ENCODE measurements at places on chromosomes 12 and 14. TPM values are rescaled to one million over a fixed set of nuclear protein-coding genes. Genes with fewer than 3 reads are reported as not detected.

- H3K27ac ChIP-seq = no peak overlapping the region
- no peak overlapping the region for H3K4me3 ChIP-seq
- peaks cover 10% of the 10 kb centered on the region for H3K4me1 ChIP-seq
- H3K27me3 ChIP-seq = peaks cover 33% of the 10 kb centered on the region
- no peak for DNase-seq
Observed at GRCh38 chr14:100653409-100653808, 66.2 kb upstream of the BEGAIN start.

DNA sequence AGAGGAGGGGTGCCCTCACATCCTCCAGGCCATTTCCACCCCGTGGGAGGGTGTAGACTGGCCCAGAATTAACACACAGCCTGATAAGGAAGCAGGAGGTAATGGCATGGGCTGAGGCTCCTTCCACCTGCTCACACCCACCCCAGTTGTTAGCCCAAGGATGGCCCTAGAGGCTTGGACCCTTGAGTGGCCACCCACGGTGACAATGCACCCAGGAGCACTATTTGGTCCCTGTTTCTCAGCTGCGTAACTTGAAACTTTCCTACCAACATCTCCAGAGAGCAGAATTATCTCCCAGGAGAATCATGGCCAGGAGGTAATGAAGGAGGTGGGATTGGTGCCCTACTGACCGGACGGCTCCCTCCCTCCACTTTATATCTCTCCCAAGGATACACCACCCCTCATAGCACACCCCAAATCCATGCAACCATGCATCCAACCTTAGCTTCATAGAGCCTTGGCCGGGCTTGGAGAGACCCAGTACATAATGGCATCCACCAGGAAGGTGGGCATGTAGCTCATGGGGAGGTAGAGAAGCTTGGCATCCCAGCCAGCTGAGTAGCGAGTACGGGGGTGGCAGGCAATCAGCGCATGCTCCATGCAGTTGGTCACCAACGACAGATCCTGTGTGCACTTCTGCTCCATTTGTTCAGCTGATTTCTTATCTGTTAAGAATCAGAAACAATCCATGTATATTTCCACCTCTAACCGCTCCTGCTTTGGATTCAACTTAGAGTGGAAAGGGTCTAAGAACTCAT is 5.6 kb downstream of the RDH16 start:
- DNase-seq = no peak

GRCh38 chr12:25717552-25717951 is 164.5 kb upstream of the LMNTD1 start:
- no peaks in the 10 kb centered on the region for H3K36me3 ChIP-seq
- H3K27ac ChIP-seq = no peak overlapping the region
- H3K27me3 ChIP-seq = no peaks in the 10 kb centered on the region
- H3K4me3 ChIP-seq = no peak overlapping the region

LRTM2 gene
- not detected for total RNA-seq

- peaks cover 21% of the 10 kb centered on the region for H3K4me1 ChIP-seq
- H3K4me3 ChIP-seq = no peak overlapping the region
- no peak overlapping the region for H3K27ac ChIP-seq
Observed at GRCh38 chr12:14618983-14619382, 51.3 kb upstream of the PLBD1 start.

DNA sequence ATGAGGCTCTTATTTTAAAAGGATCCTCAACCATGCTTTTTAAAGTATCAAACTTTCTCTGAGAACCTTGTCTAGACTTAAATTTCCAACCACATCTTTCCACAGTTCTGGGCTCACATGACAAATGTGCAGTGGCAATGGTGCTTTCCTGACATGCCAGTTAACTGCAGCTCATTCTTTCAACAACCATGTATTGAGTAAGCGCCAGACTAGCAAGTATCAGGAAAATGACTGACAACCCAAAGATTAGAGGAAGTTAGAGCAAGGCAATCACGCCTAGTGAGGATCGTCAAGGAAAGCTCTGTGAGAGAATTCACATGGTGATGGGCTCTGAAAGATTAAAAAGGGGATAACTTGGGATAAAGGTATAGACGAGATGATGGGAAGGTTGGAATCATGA is 35.8 kb downstream of the FLVCR2 start:
- H3K27ac ChIP-seq = no peak overlapping the region
- H3K4me3 ChIP-seq = no peak overlapping the region

PTPRO gene
- not detected for total RNA-seq

ARMH4 gene
- 5.5 TPM for total RNA-seq

DNA sequence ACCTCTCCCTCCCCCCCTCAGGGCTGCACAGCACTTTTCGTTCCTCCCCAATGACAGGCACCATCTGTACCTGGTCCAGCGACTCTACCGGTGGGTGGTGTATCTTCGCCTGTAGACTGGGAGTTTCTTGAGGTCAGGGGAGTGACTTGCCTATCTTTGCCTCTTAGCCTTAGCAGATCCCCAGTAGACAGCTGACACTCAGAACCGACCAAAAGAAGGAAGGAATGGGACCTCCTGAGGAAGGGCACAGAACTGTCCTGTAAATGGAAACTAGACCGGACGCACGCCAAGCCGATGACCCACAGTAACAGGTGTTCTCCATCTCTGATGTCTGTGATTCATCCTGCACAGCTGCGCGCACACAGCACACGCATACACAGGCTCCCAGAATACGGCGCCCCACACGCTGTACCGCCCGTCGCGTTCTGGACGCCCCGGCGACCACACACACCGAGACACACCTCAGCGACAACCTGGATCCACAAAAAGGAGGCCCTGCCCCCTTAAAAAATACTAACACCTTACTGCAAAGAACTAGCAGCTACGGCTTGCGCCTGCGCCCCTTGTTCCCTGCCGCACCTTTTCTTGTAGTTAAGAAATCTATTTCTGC is 673 bp upstream of the TTC9 start:
- H3K27me3 ChIP-seq = no peaks in the 10 kb centered on the region
- H3K27ac ChIP-seq = peak overlapping the region; percentile 56
- DNase-seq = peak; percentile 72

GRCh38 chr14:53529519-53529918 is 376.4 kb upstream of the DDHD1 start:
- H3K27ac ChIP-seq = no peak overlapping the region
- H3K4me3 ChIP-seq = no peak overlapping the region
- DNase-seq = no peak
- no peaks in the 10 kb centered on the region for H3K27me3 ChIP-seq

KRT71 gene
- not detected for total RNA-seq

GRCh38 chr12:52364901-52365489 is 2.3 kb downstream of the KRT85 start:
- DNase-seq = no peak
- no peaks in the 10 kb centered on the region for H3K27me3 ChIP-seq
- no peak overlapping the region for H3K4me3 ChIP-seq
- no peaks in the 10 kb centered on the region for H3K36me3 ChIP-seq
- H3K4me1 ChIP-seq = no peaks in the 10 kb centered on the region
- no peak overlapping the region for H3K27ac ChIP-seq

- no peak overlapping the region for H3K4me3 ChIP-seq
- no peaks in the 10 kb centered on the region for H3K4me1 ChIP-seq
- DNase-seq = peak; percentile 23
- H3K36me3 ChIP-seq = no peaks in the 10 kb centered on the region
- no peaks in the 10 kb centered on the region for H3K27me3 ChIP-seq
- no peak overlapping the region for H3K27ac ChIP-seq
Observed at GRCh38 chr12:93902736-93903562, 225.8 kb downstream of the CRADD start.

GRCh38 chr12:89882050-89882449 is 173.4 kb upstream of the ATP2B1 start:
- H3K4me1 ChIP-seq = no peaks in the 10 kb centered on the region
- H3K4me3 ChIP-seq = no peak overlapping the region
- no peak overlapping the region for H3K27ac ChIP-seq
- peak; percentile 34 for DNase-seq

DNA sequence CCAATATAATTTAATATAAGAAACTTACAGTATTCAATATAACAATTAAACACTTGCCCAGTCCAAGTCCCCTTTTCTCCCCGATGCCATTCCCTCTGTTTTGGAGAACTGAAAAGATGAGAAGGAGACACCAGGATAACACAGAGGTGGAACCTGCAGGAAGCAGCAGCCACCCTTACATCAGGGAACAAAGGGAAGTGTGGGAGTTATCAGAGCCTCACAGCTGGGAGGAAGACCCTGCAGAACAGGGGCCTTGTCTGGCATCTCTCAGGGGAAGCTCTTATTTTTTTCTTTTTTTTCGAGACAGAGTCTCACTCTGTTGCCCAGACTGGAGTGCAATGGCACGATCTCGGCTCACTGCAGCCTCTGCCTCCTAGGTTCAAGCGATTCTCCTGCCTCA is 52.6 kb downstream of the CALM1 start:
- H3K27ac ChIP-seq = no peak overlapping the region
- no peaks in the 10 kb centered on the region for H3K27me3 ChIP-seq

- H3K4me1 ChIP-seq = peaks cover 83% of the 10 kb centered on the region
- no peaks in the 10 kb centered on the region for H3K36me3 ChIP-seq
- DNase-seq = peak; percentile 15
- no peaks in the 10 kb centered on the region for H3K27me3 ChIP-seq
- H3K4me3 ChIP-seq = peak overlapping the region; percentile 85
- peak overlapping the region; percentile 90 for H3K27ac ChIP-seq
Observed at GRCh38 chr12:123233505-123234308, 471 bp downstream of the MTRFR start.

GRCh38 chr12:119593578-119594398 is at the start of gene TMEM233:
TMEM233 (plus strand) TSS chr12:119593774; CDS start chr12:119593849, 75 bp downstream.
- peak within 1 kb of the TSS; percentile 22 for H3K27ac ChIP-seq
- peaks cover 23% of the 10 kb centered on the region for H3K4me1 ChIP-seq
- H3K36me3 ChIP-seq = no peaks in the 10 kb centered on the region
- peak; percentile 33 for DNase-seq
- peaks cover 36% of the 10 kb centered on the region for H3K27me3 ChIP-seq

NR1H4 gene
- not detected for total RNA-seq

DNA sequence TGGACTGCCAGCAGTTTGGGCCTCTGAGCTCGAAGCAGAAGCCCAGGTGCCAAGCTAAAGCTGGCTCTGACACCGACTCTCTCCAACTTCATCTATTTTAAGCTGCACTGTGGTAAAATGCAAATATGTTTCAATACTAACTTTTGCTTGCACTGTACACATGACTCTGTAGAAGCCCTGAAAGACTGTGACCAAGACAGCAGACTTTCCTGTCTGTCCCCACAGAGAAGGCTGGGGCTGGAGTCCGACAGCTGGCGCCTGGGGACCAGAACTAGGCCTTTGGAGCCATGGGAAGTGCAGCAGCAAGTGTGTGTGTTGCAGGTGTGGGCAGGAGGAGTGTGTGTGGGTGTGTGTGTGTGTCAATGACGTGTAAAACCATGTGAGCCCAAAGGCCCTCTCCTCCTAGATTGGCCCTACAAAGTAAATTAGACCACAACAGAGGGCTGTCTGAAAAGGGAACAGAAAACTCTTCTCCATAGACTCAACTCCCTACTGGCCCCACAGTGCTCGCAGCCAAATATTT is 16.4 kb upstream of the RAB35 start:
- peaks cover 100% of the 10 kb centered on the region for H3K36me3 ChIP-seq
- peak overlapping the region; percentile 57 for H3K27ac ChIP-seq
- peak; percentile 43 for DNase-seq
- H3K4me3 ChIP-seq = no peak overlapping the region

DNA sequence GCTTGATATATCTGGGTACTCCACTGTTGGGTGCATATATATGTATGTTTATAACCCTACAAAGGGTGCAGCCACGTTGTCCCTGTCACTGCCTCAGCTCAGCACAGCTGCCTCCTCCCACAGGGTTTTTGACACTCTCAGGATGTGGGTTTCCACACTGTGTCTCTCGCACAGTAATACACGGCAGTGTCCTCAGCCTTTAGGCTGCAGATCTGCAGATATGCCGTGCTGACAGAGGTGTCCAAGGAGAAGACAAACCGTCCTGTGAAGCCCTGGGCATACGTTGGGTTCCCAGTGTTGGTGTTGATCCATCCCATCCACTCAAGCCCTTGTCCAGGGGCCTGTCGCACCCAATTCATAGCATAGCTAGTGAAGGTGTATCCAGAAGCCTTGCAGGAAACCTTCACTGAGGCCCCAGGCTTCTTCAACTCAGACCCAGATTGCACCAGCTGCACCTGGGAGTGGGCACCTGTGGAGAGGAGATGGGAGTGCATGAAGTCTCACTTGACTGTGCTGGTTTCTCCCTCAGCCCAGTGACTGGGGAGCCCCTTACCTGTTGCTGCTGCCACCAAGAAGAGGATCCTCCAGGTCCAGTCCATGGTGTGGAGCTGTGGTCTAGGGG is 498.7 kb downstream of the TMEM121 start:
- H3K27me3 ChIP-seq = no peaks in the 10 kb centered on the region
- H3K4me1 ChIP-seq = no peaks in the 10 kb centered on the region
- H3K27ac ChIP-seq = no peak overlapping the region
- no peak overlapping the region for H3K4me3 ChIP-seq
- DNase-seq = no peak
- H3K36me3 ChIP-seq = no peaks in the 10 kb centered on the region

DNA sequence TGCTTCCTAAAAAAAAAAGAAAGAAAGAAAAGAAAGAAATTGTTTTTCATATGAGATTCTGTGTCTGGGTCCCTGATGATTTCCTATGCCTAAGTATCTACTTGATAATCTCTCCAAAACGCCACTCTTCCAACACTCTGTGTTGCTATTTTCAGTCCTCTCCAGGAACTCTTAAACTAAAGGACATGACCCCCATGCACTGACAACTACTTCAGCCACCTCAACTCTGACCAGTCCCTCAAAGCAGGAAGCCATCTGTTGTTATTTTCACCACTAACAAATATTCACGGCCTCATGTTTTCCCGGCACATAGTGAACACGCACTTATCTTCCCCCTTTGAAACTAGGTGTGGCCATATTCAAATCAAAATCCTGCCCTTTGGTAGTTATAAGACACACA is 259.3 kb downstream of the PPFIA2 start:
- no peaks in the 10 kb centered on the region for H3K27me3 ChIP-seq
- H3K4me1 ChIP-seq = no peaks in the 10 kb centered on the region
- H3K36me3 ChIP-seq = no peaks in the 10 kb centered on the region
- H3K4me3 ChIP-seq = no peak overlapping the region
- no peak for DNase-seq

GRCh38 chr12:60834372-60834771 is 1238.5 kb downstream of the SLC16A7 start:
- H3K4me1 ChIP-seq = no peaks in the 10 kb centered on the region
- no peaks in the 10 kb centered on the region for H3K36me3 ChIP-seq
- no peak overlapping the region for H3K27ac ChIP-seq
- DNase-seq = no peak
- H3K4me3 ChIP-seq = no peak overlapping the region

DNA sequence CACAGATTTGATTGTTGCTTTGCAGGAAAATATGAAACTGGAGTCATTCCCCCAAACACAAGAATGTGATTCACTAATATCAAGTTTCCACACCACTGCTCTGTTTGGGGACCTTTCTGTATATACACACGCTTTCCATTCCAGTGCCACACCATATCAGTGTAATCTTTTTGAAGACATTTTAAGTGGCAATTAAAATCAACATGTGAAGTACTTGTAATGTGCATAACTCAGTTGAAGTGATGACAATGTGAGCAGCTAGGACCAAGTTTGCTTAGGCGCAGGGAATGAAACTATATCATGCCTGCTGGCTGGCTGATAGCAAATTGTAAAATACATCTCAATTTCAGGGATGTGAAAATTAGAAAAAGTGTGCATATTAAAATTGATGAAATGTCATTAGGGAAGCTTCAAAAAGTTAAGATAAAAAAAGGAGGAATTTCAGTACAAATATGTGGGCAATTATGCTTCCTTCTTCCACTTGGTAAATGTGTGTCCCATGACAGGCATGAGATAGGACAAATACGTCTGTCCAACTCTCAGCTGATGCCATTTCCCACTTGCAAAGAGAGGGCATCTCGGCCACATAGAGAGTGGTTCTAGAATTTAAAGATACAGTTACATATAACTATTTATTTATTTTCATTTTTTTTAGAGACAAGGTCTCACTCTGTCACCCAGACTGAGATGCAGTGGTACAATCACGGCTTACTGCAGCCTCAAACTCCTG is 43.7 kb downstream of the HSPB8 start:
- H3K36me3 ChIP-seq = no peaks in the 10 kb centered on the region
- no peak for DNase-seq
- no peaks in the 10 kb centered on the region for H3K27me3 ChIP-seq

Data from stomach (tissue), 19 donors.